ENCODE measurements at places on chromosomes 2 and 18.

DNA sequence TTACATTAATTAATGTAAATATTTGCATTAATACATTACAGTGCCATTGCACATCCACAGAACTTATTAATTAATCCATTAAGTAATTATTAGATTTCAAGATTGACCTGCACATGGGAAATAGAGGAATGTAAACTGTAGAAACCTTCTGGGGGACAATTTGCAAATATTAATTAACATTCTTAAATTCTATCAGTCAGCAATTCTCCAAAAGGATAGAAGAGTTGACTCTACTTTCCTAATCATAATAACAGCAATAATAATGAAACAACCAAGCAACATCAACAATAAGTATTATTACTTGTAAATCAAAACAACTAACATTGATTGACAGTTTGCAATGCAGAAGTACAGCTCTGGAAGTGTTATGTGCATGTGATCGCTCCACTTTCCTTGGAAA is 281.6 kb upstream of the CRIM1 start:
- H3K27me3 ChIP-seq, result no peaks in the 10 kb centered on the region
- no peaks in the 10 kb centered on the region for H3K36me3 ChIP-seq
- no peak for DNase-seq
- no peaks in the 10 kb centered on the region for H3K4me1 ChIP-seq
- H3K27ac ChIP-seq, result no peak overlapping the region

DNA sequence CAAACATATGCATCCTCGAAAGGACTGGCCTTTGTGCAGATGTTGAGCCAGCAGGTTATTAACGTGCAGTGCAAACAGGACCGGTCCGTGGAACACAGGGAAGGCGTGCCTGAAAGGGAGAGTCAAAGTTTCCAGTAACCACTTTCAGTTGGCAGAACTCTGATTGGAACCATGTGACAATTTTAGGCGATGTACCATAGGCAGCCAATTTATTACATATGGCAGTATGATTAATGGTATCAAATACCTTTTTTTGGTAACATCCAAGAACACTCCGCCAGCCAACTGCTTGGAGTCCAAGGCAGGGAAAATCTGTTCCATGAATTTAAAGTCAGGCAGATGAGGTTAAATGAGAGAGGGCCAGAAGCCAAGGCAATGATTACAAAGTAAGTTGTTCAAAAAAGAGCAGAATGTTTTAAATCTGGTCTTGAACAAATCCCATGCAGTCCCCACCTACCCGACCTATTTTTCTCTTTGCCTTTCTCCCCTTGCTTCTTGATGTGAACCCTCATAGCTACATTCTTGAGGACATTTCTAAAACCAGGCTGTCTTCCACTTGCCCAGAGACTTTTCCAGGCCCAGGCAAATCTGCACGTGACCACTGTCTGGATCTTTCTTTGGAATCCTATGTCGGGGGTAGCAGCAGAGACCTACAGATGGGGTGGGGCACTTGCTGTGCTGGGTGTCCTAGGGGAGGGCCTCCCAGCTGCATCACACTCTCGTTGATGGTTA is 351.7 kb downstream of the HRH4 start:
- H3K4me1 ChIP-seq, result no peaks in the 10 kb centered on the region
- H3K36me3 ChIP-seq, result no peaks in the 10 kb centered on the region
- H3K27ac ChIP-seq, result no peak overlapping the region
- H3K27me3 ChIP-seq, result peaks cover 7% of the 10 kb centered on the region
- no peak for DNase-seq

- H3K4me3 ChIP-seq, result no peak overlapping the region
- no peaks in the 10 kb centered on the region for H3K36me3 ChIP-seq
- H3K27ac ChIP-seq, result no peak overlapping the region
- DNase-seq, result no peak
- H3K27me3 ChIP-seq, result no peaks in the 10 kb centered on the region
- no peaks in the 10 kb centered on the region for H3K4me1 ChIP-seq
These were observed 131.7 kb downstream of the GCA start for GRCh38 chr2:162475661-162476060.

GRCh38 chr2:224671731-224672130 is 44.4 kb downstream of the CCDC195 start:
- no peak for DNase-seq
- no peak overlapping the region for H3K4me3 ChIP-seq
- H3K27me3 ChIP-seq, result peaks cover 12% of the 10 kb centered on the region
- H3K27ac ChIP-seq, result no peak overlapping the region
- H3K4me1 ChIP-seq, result no peaks in the 10 kb centered on the region

GRCh38 chr2:69036926-69037325 is 23.9 kb downstream of the ANTXR1 start:
- no peak overlapping the region for H3K4me3 ChIP-seq
- H3K27ac ChIP-seq, result no peak overlapping the region
- no peaks in the 10 kb centered on the region for H3K36me3 ChIP-seq
- DNase-seq, result no peak
- no peaks in the 10 kb centered on the region for H3K4me1 ChIP-seq
